Ammon's horn (tissue), 1 donor: ENCODE measurements at places on chromosomes 11 and 22.

DNA sequence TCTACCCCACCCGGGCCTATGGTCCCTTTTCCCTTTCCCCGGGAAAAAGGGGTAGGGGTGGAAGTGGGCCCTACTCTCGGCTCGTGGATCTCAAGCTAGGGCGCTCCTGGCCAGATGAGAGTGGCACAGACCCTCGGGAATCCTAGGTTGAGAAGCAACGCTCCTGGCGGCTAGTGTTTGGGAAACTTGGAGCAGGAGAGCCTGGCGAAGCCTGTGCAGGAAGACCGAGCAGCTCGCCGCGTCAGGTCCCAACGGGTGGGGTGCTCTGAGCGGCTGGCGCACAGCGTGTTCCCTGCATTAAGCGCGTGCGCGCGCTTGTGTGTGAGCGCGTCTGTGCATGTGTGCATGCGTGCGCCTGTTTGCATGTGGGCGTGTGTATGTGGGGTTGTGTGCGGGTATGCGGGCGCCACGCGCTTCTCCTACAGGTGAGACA is 7.1 kb upstream of the FLI1 start:
- DNase-seq, result peak; percentile 40

- DNase-seq, result no peak
Measured at GRCh38 chr22:37751449-37752188, 54.8 kb downstream of the TRIOBP start.

GRCh38 chr11:79258576-79258975 is 182.3 kb downstream of the TENM4 start:
- peak; percentile 24 for DNase-seq

DNA sequence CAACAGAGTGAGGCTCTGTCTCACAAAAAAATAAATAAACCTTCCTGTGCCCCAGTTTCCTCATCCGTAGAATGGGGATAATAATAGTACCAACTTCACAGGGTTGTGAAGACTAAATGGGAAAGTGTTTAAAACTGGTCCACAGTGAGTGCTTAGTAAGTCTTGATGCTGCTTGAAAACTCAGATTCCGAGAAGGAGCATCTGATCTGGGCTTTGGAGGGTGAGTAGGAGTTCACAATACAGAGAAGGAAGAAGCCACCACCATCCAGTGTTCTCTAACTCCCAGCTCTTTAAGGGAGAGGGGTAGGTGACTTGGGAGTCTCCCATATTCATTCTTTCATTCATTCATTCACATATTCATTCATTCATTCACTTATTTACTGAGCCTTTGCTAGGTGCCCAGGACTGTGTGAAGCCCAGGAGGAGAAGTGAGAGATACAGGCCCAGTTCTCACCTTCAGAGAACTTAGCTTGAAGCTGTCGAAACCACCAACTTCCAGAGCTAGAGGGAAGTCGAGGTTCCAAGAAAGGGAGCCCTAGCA is 17.7 kb downstream of the CYTH4 start:
- no peak for DNase-seq

GRCh38 chr11:65861533-65862183 is 1.4 kb downstream of the MUS81 start:
- no peak for DNase-seq

GRCh38 chr22:45552580-45553350 is 50.1 kb downstream of the FBLN1 start:
- peak; percentile 49 for DNase-seq

GRCh38 chr11:73230931-73231330 is 12.8 kb downstream of the P2RY2 start:
- DNase-seq, result no peak

DNA sequence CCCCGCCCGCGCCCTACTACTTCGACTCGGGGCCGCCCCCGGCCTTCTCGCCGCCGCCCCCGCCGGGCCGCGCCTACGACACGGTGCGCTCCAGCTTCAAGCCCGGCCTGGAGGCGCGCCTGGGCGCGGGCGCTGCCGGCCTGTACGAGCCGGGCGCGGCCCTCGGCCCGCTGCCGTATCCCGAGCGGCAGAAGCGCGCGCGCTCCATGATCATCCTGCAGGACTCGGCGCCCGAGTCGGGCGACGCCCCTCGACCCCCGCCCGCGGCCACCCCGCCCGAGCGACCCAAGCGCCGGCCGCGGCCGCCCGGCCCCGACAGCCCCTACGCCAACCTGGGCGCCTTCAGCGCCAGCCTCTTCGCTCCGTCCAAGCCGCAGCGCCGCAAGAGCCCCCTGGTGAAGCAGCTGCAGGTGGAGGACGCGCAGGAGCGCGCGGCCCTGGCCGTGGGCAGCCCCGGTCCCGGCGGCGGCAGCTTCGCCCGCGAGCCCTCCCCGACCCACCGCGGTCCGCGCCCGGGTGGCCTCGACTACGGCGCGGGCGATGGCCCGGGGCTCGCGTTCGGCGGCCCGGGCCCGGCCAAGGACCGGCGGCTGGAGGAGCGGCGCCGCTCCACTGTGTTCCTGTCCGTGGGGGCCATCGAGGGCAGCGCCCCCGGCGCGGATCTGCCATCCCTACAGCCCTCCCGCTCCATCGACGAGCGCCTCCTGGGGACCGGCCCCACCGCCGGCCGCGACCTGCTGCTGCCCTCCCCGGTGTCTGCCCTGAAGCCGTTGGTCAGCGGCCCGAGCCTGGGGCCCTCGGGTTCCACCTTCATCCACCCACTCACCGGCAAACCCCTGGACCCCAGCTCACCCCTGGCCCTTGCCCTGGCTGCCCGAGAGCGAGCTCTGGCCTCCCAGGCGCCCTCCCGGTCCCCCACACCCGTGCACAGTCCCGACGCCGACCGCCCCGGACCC is 17.4 kb upstream of the ACR start:
- no peak for DNase-seq

GRCh38 chr11:47212938-47213337 is 1.8 kb upstream of the DDB2 start:
- no peak for DNase-seq

DNA sequence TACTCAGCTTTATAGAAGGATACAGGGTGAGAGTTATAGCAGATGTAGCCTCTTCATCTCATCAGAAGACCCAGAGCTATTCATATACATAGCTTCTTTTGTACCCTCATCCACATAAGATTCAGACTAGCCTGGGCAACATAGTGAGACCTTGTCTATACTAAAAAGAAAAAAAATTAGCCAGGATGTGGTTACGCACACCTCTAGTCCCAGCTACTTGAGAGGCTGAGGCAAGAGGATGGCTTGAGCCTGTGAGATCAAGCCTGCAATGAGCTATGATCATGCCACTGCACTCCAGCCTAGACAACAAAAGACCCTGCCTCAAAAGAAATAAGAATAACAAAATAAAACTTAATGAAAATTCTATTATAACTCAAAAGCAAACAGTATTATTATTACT is 36.7 kb upstream of the B3GNT6 start:
- DNase-seq, result no peak

DNA sequence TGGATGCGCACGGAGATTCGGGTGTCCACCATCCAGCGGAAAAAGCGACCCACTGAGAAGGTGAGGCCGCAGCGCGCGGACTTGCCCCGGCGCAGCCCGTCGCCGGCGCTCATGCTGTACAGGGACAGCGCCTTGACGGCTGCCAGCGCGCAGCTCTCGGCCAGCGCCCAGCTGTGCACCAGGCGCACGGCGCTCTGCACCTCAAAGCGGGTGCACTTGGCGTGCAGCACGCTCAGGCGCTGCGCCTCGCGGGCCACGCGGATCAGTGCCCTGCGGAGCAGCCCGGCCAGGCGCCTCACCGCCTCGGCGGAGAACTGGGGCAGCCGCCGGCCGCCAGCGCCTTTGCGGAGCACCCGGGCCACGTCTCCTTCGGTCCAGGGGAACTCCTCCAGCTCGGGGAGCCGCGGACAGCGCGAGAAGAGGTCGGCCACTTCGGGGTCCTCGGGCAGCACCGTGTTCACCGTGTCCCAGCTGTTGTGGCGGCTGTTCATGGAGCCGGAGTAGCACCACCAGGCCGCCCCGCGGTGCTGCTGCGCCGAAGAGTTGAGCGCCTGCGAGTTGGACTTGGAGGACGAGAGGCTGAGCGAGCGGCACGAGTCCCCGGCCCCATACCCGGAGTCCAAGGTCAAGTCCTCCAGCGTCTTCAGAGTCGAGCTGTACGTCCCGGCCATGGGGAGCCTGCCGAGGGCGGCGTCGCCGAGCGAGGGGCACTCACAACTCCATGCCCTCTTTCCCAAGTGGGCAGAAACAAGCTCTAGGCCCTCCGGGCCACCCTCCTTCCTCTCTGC is 703 bp downstream of the ABTB2 start:
- peak; percentile 53 for DNase-seq
